Breast epithelium (tissue), 4 donors: ENCODE measurements at places on chromosomes 13 and 19.

DNA sequence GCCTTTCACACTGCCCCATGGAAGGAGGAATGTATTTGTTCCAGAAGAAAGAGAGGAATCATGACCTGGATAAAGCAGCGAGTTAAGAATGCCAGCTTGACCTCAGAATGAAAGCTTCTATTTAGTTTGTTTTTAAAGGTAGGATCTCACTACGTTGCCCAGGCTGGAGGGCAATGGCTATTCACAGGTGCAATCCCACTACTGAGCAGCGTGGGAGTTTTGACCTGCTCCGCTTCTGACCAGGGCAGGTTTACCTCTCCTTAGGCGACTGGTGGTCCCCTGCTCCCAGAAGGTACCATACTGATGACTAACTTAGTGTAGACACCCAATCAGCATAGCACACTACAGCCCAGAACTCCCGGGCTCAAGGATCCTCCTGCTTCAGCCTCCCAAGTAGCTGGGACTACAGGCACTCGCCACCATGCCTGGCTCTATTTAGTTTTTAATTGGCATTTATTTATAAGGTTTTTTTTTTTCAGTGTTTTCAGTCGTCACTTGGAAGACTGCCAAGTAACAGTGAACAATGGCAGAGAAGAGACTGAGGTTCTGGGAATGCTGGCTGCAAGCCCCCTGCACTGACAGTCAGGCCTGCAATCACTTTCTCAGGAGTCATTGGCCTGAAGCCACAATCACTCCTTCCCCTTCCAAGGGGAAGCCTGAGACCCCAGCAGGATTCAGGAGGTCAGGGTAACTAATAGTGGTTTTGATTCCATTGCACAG is 73.1 kb downstream of the EPS15L1 start:
- DNase-seq: no peak

GRCh38 chr13:27728271-27728670 is 64.0 kb upstream of the GSX1 start:
- DNase-seq: no peak

GRCh38 chr19:51002542-51003311 is 1.3 kb upstream of the KLK8 start:
- peak; percentile 92 for DNase-seq

DNA sequence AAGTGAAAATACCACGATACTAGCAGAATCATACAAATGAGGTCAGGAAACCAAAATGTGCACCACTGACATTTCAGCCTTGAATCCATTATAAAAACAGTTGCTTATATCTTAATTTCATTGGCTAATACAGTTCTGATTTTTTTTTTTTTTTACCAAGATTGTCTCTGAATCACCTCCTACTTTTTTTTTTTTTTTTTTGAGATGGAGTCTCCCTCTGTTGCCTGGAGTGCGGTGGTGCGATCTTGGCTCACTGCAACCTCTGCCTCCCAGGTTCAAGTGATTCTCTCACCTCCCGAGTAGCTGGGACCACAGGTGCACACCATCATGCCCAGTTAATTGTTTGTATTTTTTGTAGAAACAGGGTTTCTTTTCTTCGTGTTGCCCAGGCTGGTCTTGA is 270.2 kb downstream of the LMO7 start:
- no peak for DNase-seq

DNA sequence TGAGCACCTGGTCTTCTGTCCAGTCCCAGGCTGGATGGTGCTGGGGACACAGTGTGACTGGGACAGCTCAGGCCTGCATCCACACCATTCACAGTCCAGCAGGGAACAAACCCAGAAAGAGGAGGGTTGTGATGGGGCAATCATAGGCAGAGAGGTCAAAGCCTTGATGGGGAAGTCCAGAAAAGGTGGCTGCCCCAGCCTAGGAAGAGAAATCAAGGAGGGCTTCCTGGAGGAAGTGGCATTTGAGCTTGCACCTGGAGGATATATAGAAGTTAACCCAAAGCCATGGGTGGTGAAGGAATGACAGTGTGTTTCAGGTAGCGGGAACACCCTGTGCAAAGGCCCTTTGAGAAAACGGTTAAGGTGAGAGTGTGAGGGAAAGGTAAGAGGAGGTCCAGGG is 2.6 kb upstream of the PRX start:
- DNase-seq: no peak

DNA sequence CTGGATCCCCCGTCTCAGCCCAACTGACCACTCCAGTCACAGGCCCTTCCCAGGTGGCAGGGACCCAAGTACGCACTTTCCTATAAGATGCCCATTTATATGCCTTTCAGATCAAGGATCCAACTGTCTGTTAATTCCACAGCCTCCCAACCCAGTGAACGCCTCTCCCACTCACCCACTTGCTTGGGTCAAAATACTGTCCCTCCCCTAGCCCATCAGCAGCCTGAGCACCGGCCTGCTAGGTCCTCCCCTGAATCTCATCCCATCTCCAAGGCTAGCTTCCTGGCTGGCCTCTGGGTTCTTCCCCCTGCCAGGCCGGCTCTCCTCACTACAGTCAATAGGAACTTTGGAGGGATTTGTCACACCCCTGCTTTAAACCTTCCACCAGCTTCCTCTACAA is 1.9 kb downstream of the UBE2S start:
- DNase-seq: no peak

- DNase-seq: no peak
Measured at GRCh38 chr13:73618275-73618865, 515.8 kb downstream of the KLF12 start.

DNA sequence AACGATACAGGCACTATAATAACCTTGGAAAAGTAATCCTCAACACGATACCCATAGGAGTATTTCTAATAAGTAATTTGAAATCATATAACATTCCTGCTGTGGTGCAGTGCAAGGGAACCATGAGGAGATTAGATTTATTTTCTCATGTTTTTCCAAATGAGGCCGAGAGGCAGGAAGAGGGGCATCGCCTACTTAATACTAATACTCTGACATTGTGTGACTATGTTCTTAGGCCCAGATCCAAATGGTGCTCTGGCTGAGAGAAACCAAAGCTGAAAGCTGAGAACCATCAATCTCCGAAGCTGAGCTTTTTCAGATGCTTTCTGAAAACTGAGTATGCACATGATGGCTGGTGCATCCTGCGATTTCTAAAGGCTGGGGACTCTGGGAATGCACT is 248.0 kb upstream of the MAB21L1 start:
- no peak for DNase-seq

DNA sequence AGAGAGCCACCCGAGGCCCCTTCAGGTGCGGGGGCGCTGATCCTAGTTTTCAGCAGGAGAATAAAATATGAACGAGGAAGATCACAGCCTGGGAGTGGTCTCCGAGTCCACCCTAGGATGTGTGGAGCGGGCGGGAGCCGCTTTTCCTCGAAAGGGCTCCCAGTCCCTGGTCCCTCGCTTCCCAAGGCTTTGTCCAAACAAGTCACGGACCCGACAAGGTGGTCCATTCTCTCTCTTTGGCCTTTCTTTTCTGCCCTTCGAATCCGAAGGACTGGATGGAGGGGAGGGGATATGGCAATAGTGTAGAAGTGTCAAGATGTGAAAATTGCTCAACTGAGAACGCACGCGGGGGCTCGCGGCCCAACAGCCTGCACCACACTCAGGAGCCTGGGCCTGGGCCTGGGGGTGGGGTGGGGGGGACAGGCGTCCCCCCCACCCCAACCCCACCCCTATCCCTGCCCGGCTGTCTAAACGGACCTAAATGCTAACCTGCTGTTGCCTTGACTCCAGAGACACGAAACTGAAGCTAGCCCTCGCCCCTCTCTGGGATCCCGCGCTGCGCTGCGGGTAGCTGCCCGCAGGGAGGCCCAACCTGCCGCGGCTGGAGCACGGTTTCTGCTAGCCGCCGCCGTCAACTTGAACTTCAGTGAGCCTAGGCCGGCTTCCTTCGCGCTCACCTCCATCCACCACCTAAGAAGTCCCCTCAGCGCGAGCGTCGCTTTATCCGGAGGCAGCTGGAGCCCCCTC is 7.1 kb downstream of the ZIC2 start:
- DNase-seq: no peak

- DNase-seq: no peak
Measured at GRCh38 chr13:83907196-83907989, 25.1 kb upstream of the SLITRK1 start.

DNA sequence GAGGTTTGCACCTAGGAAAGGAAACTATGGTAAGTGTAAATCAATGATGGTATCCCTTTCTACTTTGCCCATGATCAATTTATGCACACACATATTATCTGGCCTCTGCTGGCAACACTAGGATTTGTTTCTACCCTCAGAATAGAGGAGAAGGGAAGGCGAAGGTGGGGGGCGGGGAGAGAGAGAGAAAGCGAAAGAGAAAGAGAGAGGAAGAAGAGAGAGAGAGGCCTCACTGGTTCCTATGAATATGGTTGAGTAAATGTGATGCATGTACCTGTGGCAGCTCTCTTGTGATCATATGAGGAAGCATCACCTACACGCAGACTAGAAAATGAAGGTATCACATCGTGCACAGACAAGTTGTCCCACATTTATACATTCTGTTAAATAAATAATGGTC is 882.0 kb upstream of the SLITRK6 start:
- no peak for DNase-seq

- DNase-seq: no peak
Measured at GRCh38 chr13:21590231-21590630, 13.7 kb downstream of the MICU2 start.

- no peak for DNase-seq
Measured at GRCh38 chr13:46179491-46179908, 2.5 kb downstream of the LCP1 start.

GRCh38 chr19:35109395-35110112 is 6.1 kb upstream of the FXYD3 start:
- no peak for DNase-seq

DNA sequence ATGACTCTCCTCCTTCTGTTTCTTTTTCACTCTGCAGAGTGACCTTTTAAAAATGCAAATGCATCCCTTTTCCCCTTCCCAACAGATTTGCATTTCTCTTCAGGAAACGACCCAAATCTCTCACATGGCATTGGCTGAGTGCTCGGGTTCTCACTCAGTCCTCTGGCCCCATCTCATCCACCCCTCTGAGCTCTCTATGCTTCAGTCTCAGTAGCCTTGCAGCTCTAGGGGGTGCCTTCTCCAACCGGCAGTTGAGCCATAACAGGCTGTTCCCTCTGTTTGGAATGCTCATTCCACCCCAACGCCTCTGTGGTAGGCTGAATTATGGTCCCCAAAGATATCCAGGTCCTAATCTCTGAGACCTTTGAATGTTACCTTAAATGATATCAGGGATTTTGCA is 78.2 kb downstream of the AKAP11 start:
- DNase-seq: no peak

GRCh38 chr19:12833738-12834565 is 427 bp downstream of the RTBDN start:
- no peak for DNase-seq
